ENCODE measurements at places on chromosomes 12 and 14.

- no peak for DNase-seq
Observed at GRCh38 chr14:36951380-36951911, 221.0 kb downstream of the SLC25A21 start.

- DNase-seq, result no peak
Observed at GRCh38 chr12:5012337-5012736, 31.3 kb upstream of the KCNA5 start.

DNA sequence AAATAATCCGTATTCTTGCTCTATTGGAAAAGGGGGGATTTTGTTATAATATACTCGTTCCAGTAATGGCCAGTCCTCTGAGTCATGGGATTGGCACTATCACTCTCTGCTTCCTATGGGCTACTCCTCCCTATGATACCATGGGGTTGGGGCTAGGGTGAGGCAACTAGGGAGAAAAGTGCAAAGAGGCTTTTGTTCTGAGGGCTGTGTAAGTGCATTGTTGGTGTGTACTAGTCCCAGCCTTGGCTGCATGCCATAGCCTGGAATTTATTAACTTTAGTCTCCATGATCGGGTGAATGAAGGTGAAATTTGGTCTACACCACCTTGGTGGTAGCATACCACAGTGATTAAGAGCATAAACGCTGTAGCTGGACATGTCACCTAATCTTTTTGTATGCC, 247.6 kb downstream of the RPAP3 start:
- no peak for DNase-seq

GRCh38 chr14:87934185-87934584, 58.8 kb downstream of the GALC start:
- no peak for DNase-seq
